ENCODE measurements at places on chromosomes 7 and 10.

GRCh38 chr7:23469150-23469960 is 936 bp downstream of the IGF2BP3 start:
- peak; percentile 34 for DNase-seq
- H3K4me3 ChIP-seq, result peak overlapping the region; percentile 78
- peaks cover 10% of the 10 kb centered on the region for H3K4me1 ChIP-seq
- peak overlapping the region; percentile 92 for H3K27ac ChIP-seq
- no peaks in the 10 kb centered on the region for H3K36me3 ChIP-seq

- H3K27ac ChIP-seq, result peak overlapping the region; percentile 88
- no peaks in the 10 kb centered on the region for H3K27me3 ChIP-seq
- peak; percentile 96 for DNase-seq
- no peaks in the 10 kb centered on the region for H3K36me3 ChIP-seq
- peaks cover 24% of the 10 kb centered on the region for H3K4me1 ChIP-seq
- H3K4me3 ChIP-seq, result no peak overlapping the region
Measured at GRCh38 chr7:140625908-140626868, 14.4 kb downstream of the DENND2A start.

GRCh38 chr10:123896246-123896927 is 4.8 kb upstream of the CPXM2 start:
- peaks cover 34% of the 10 kb centered on the region for H3K27me3 ChIP-seq
- no peaks in the 10 kb centered on the region for H3K4me1 ChIP-seq
- no peak overlapping the region for H3K4me3 ChIP-seq
- H3K36me3 ChIP-seq, result no peaks in the 10 kb centered on the region
- no peak overlapping the region for H3K27ac ChIP-seq

- H3K4me3 ChIP-seq, result no peak overlapping the region
- H3K27me3 ChIP-seq, result no peaks in the 10 kb centered on the region
- DNase-seq, result no peak
- H3K4me1 ChIP-seq, result no peaks in the 10 kb centered on the region
- H3K36me3 ChIP-seq, result no peaks in the 10 kb centered on the region
- H3K27ac ChIP-seq, result no peak overlapping the region
Measured at GRCh38 chr10:59611048-59611447, 98.6 kb downstream of the SLC16A9 start.

GRCh38 chr10:30701451-30702173 is 72.1 kb upstream of the LYZL2 start:
- H3K27ac ChIP-seq, result peak overlapping the region; percentile 29
- H3K27me3 ChIP-seq, result no peaks in the 10 kb centered on the region
- H3K36me3 ChIP-seq, result no peaks in the 10 kb centered on the region
- no peak overlapping the region for H3K4me3 ChIP-seq

- no peak overlapping the region for H3K4me3 ChIP-seq
- DNase-seq, result peak; percentile 35
- H3K27ac ChIP-seq, result no peak overlapping the region
- no peaks in the 10 kb centered on the region for H3K27me3 ChIP-seq
- H3K4me1 ChIP-seq, result peaks cover 13% of the 10 kb centered on the region
- no peaks in the 10 kb centered on the region for H3K36me3 ChIP-seq
Measured at GRCh38 chr7:156473476-156474240, 166.9 kb upstream of the RNF32 start.

DNA sequence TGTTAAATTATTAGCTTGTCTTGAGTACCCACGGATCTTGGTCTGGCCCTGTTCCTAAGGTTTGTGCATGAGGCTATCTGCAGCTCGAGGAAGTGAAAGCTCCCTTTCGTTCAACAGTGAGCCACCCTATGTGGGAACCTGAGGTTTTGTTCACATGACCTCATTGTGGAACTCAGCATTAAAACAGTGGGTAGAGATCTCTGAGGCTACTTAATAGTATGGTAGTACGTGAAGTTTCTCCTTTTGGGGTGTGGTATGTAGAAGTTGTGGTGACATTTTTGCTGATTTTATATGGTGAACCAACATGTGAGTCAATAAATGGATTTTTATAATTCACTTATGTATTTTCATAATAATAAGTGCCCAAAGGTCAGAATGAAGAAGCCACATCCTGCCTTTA is 252.7 kb upstream of the FERD3L start:
- peak overlapping the region; percentile 10 for H3K27ac ChIP-seq
- H3K4me1 ChIP-seq, result no peaks in the 10 kb centered on the region
- no peak overlapping the region for H3K4me3 ChIP-seq
- DNase-seq, result no peak

DNA sequence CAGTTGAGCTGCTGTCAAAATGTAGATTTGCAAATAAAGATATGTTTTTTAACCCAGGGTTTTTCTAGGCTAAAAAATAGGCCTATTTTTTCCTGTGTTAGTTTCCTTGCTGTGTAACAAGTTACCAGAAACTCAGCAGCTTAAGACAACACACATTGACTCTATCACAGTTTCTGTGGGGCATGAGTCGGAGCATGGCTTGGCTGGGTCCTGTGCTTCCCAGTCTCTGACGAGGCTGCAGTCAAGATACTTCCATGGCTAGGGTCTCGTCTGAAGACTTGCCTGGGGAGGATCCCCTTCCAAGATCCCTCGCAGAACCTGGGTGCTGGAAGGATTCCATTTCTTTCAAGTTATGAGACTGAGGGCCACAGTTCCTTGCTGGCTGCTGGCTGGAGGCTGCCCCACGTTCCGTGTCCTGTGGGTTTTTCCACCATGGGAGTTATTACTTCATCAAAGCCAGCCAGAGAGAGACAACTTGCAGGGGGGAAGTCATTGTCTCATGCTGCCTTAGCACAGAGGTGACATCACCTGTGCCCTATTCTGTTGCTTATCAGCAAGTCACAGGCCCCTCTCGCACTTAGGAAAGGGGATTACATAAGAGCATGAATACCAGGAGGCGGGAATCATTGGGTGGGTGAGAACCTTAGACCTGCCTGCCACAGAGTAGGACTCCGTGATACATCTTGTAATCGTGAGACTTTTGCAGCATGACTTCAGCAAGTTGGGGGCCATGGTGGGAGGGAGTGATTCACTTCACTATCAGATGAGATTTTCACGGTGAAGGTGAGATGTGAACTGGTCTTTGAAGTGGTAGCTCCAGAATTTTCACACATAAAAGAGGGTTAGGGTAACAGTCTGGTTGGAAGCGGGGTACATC is 77.9 kb downstream of the CCNY start:
- no peak overlapping the region for H3K4me3 ChIP-seq
- peak overlapping the region; percentile 61 for H3K27ac ChIP-seq
- peaks cover 30% of the 10 kb centered on the region for H3K4me1 ChIP-seq
- H3K27me3 ChIP-seq, result no peaks in the 10 kb centered on the region
- no peaks in the 10 kb centered on the region for H3K36me3 ChIP-seq
- DNase-seq, result no peak

DNA sequence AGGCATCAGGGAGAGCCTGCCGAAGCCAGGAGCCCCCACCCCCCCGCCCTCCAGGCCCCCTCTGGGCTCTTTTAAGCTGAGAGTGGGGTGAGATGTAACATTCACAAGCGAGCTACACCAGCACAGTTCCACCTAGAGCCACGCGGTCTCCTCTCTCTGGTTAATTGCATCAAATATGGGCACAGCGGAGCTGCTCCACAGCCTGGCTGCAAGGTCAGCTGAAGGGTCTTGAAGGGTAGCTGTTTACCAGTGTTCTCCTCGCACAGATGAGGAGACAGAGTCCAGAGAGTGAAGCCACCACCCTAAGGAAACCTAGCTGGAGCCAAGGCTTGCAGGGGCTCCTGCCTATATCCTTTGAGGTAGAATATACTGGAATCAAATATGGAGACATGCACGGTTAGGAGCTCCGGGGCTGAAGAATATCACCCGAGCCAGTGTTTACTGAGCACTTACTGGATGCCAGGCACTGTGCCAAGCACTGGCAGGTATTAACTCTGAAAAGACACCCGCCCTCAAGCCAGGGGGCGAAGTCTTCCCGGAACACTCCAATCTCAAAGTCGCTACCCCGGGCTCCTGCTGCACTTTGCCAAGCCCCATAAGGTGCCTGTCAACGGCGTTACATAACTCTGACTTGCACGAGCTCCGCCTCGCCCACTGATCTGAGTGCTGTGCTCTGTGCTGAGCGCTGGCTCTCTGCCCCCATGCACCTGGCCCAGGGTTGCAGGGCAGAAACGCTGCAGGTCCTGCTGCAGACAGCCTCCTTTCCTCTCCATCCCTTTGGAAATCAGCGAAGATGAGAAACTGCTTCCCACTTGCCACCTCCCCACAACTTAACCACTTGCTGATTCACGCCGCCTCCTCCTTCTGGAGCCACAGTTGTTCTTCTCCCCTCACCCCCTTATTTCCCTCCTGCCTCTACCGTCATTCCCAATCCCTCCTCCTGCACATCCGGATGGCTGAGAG is 5.4 kb downstream of the CHST15 start:
- H3K4me3 ChIP-seq, result no peak overlapping the region
- H3K4me1 ChIP-seq, result peaks cover 38% of the 10 kb centered on the region
- peaks cover 19% of the 10 kb centered on the region for H3K36me3 ChIP-seq
- H3K27ac ChIP-seq, result no peak overlapping the region
- H3K27me3 ChIP-seq, result no peaks in the 10 kb centered on the region

DNA sequence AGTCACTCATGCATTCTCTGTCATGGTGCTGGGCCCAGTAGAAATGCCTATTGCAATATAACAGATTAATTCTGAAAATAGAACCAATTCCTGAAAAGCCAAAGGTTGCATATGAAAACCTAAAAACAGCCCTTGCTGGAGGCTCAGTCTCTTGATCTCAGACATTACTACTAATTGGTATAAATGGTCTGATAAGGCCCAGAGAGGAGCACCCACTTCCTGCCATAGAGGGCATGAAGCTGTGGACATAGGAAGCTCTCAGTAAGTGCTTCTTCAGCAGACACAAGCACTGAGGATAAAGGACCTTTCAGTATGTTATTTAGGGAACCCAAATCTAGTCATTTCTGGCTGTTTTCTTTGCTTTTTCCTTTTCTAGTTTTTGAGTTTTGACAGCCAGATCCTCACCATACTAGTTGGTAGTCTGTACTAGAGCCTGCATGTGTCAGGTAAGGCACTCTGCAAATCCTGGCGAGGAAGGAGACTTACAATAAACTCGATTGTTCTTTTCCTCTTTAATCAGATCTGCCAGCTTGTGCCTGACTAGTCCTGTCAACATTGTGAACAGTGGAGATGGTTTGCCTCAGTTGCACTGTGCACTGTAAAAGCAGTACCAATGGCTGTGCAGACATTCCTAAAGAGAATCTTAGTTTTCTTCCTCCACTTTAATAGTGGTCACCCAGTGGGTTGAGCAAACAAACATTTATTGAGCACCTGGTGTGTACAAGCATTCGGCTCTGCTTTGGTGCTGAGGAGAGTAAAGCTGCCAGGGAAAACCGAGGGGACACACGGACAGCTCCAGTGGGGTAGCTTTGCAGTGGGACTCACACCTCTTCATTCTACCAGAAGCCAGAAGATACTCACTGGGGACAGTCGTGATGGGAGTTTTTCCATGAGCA is 140.9 kb downstream of the CHN2 start:
- H3K27me3 ChIP-seq, result peaks cover 35% of the 10 kb centered on the region
- no peak for DNase-seq
- H3K27ac ChIP-seq, result no peak overlapping the region
- H3K36me3 ChIP-seq, result no peaks in the 10 kb centered on the region

GRCh38 chr7:66443946-66444345 is 184.7 kb upstream of the KCTD7 start:
- no peaks in the 10 kb centered on the region for H3K27me3 ChIP-seq
- H3K27ac ChIP-seq, result no peak overlapping the region
- no peak for DNase-seq
- no peak overlapping the region for H3K4me3 ChIP-seq
- H3K36me3 ChIP-seq, result peaks cover 3% of the 10 kb centered on the region

All from mesenchymal stem cell (in vitro differentiated cells and primary cell).